ENCODE measurements at places on chromosomes 7 and 10.
A peak's percentile ranks its signal among the peaks of the same experiment; 100 is the strongest.

DNA sequence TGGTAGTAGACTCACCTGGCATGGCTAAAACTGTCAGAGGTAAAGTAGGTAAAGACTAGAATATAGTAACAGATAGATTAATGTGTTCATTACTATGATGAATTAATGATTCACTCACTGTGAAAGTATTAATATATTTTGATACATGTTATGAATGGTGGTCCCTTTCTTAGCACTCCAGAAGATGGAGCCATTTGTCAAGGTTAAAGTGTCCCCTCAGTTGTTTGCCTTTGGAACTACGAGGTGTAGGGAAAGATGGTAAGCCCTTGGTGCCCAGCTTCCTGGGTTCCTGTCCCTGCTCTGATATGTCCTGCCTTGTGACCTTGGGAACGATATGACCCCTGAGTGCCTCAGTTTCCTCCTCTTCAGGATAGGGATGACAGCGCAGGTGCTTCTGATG, 49.4 kb downstream of the HTRA1 start:
- DNase-seq = no peak

DNA sequence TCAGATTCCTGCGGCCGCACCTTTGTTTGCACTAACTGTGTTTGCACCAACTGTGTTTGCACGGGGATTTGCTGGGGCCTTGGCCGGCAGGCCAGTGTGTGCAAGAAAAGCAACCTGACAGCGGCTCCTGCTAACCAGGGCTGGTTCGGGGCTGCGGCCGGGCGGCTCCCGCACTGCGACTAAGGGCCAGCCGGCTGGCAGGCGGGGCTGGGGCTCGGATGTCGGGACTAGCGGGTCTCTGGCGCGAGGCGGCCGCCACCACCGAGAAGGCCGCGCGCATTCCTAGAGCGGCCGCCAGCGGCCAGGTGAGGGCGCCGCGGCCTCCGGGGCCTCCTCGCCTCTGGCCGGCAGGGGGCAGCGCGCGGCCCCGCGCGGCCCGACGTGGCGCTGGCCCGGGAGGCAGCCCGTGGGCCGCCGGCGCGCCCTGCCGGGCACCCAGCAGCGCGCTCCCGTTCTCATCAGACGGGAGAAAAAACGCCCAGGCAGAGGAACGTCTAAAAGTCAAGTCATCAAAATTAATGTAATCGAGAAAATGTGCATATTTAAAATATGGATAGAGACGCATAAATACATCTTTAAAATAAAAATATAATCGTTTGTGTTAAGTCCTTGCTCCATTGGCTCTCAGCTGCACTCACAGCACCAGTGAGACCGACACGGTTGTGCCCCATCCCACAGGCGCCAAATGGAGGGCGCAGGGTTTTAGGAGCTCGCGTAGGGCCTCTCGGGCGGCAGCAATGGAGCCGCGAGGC, 38.5 kb downstream of the ZNF777 start:
- DNase-seq = peak; percentile 80

DNA sequence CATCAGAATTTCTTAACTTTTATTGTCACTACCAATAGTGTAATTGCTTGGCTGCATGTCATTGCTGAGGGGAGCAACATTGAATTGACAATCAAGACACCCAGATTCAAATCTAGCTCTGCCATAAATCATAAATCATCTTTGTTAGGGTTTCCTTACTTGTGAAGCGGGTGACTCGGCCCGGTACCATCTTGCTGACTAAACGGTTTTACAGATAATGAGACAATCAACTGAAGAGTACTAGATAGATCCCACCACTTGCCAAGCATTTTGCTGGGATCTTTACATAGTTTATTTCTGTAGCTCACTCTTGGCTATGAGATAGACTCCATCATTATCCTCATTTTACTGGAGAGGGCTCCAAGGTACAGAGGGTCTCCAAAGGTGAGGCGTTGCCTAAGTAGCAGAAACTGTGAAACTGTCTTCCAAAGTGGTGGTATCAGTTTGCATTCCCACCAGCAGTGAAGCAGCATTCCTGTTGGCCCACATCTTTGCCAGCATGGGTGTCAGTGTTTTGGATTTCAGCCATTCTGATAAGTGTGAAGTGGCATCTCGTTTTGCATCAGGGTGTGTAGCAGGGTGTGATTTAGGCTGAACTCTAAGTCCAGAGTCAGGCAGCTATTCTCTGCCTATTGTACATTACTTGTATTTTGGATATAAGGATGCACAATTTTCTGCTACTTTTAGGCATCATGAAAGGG, 168.7 kb upstream of the BMPER start:
- no peak for DNase-seq

- peak; percentile 33 for DNase-seq
Observed at GRCh38 chr10:93703066-93703465, 674 bp upstream of the FRA10AC1 start.

DNA sequence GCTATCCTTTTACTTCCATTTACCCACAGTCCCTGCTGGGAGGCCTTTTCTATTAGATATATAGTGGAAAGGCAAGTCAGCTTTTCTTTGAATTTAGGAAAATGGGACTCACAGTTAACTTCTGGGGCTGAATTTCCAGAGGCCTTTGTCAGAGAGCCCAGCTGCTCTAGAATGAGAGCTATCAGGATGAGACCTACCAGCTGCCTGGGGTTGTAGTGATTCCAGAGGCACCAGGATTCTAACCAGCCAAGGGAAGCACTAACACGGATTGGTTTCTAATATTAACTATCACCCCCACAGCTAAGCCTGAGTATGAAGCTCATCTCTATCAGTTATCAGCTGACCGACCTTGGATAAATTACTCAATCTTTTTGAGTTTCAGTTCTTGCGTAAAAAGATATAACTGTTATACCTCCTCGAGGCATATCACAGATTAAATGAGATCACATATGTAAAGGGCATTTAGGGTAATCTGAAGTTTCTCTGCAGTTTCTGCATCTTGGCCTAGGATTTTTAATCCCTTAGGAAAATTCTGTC, 56.6 kb upstream of the CALD1 start:
- no peak for DNase-seq

GRCh38 chr7:851204-851603, 18.9 kb downstream of the SUN1 start:
- DNase-seq = no peak

DNA sequence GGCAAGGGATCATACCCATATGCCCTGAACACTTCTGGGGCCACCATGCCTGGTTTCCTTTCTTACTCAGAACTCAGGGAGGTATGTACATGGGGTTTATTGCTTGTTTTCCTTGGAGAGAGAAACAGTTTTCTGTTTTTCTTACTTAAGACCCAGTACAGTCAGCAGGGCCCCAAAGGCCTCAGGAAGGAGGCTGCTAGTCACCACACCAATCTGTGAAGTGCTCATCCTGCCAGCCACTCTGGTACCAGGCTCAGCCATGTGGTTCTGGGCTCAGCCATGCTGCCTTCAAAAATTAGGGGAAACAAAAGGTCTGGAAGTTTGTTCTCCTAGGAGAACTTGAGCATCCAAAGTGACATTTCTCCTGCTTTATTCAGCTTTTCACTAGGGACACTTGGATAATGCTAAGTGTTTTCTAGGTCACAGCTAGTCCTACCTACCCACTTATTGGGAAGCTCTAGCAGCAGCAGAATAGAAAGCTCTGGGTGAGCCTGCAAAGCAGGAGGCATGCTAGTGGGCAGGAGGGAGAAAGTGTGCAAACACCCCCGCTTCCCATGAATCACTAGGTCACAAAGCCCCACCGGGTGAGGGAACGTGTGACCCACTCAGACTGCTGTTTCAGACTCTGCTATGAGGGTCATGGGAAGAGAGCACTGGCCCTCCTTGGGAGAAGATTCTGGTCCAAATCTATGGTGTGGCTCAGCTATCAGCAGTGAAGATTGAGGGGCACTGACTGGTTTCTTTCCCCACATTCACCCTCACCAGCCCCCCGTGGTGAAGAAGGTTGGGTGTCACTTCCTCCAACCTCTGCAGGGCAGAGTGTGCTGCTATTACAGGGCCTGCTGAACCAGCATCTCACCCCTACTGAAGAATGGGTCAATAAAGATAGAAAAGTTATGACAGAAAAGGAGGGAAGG, 23.9 kb downstream of the NUDCD3 start:
- no peak for DNase-seq

- DNase-seq = no peak
Observed at GRCh38 chr10:7956508-7956907, 98.0 kb upstream of the GATA3 start.

DNA sequence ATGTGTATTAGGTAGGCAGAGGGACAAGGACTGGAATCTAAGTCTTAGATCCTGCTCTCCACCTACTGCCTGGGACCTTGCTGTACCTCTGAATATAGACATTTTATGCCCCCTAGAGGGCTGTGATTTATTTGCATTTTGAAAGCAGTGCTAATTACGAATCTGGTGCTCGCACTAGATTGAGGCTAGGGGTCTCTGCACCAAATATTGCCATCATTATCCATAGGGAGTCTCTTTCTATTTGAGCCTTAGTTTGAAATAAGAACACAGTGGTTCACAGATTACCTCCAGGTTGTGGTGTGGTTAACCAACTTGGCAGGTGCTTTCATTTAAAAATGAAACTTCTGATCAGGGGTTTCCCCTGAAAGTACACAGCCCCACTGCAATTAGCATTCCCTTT, 41.8 kb downstream of the CNNM1 start:
- peak; percentile 61 for DNase-seq

DNA sequence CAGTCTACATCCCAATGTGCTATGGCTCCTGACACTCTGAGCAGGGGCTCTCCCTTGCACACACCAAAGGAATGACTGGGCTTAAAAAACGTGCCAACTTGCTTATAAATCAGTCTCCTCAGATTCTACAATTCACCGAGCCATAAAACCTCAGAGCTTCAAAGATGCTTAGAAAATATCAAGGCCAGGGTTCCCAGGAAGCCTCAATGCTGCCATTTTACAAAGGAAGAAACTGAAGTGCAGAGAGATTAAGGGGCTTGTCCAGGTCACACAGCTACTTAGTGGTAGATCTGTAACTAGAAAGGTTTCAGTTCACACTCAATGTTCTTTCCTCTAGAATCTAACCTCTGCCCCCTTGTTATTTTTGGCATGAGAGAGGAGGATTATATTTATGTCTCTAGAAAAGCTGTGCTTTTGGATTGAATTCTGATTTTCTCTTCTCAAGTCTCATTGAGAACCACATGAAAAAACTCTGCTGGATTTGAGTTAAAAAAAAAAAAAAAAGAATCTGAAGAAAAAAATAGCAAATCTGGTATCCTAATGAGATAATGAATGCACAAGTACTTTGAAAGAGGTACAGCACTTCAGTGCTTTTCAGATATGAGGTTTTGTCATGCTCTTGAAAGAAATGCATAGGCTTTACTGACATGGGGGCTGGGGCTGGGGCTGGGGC, 22.3 kb upstream of the TSPAN33 start:
- DNase-seq = no peak

GRCh38 chr7:45074528-45075354, 14.0 kb downstream of the NACAD start:
- no peak for DNase-seq

DNA sequence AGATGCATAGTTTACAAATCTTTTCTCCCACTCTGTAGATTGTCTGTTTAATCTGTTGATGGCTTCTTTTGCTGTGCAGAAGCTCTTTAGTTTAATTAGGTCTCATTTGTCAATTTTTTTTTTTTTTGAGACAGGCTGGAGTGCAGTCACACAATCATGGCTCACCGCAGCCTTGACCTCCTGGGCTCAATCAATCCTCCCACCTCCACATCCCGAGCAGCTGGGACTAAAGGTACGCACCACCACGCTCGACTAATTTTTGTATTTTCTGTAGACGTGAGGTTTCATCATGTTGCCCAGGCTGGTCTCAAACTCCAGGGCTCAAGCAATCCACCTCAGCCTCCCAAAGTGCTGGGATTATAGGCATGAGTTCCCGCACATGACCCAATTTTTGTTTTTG, 1655.8 kb downstream of the REEP3 start:
- no peak for DNase-seq

DNA sequence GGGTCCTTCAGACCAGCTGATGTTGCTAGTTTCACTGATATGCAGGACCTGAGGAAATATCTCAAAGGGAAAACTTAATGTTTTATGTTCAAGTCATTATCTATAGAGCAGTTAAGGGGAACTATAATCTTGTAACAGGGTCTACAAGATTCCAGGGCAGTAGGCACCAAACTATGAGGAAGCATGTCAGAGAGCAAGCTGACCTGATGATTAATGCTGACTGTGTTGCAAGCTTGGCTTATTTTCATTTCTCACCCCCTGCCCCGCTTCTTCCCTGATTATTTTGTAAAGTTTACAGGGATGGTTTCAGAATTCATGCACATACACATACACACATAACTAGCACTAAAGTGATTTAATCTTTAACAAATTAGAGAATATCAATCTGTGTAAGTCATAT, 84.3 kb upstream of the CACNA2D1 start:
- DNase-seq = no peak

DNA sequence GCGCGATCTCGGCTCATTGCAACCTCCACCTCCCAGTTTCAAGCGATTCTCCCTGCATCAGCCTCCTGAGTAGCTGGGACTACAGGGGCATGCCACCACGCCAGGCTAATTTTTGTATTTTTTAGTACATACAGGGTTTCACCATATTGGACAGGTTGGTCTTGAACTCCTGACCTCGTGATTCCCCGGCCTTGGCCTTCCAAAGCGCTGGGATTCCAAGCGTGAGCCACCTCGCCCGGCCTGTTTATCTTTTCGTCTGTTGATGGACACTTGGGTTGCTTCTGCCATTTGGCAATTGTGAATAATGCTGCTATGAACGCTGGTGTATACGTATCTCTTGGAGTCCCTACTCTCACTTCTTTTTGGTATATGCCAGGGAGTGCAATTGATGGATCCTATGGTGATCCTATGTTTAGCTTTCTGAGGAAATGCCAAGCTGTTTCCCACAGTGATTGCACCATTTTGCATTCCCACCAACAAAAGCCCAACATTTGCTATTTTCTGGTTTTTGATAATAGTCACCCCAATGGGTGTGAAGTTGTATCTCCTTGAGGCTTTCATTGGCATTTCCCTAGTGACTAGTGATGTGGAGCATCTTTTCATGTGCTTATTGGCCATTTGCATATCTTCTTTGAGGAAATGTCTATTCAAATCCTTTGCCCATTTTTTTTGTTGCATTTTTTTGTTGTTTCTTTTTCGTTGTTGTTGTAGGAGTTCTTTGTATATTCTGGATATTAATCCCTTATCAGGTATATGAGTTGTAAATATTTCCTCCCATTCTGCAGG, 3.5 kb downstream of the ANTXRL start:
- no peak for DNase-seq

DNA sequence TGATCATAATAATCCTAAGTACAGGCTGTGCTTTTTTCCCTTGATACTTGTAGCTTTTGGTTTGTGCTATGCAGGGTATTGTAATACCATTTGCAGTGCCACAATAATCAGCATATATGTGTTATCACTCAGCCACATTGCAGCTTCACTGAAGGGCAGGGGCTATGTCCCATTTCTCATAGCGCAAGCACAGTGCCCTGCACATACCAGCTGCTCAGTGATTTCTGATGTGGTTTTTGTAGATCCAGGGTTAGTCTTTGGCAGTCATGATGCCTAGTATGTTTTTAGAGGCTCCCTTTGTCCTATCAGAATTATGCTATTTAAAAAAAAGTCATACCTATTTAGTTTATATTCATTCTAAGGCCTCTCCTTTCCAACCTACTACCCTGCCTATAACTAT, 25.8 kb downstream of the MET start:
- DNase-seq = no peak
